PC-9 (cell line): ENCODE measurements at places on chromosomes 5 and 9.

GRCh38 chr5:116032094-116032517 is at the start of gene ARL14EPL:
Gene ARL14EPL, plus strand, starts transcription at chr5:116032472. Its CDS starts 18,994 bp downstream, at chr5:116051466.
- peak; percentile 58 for DNase-seq

DNA sequence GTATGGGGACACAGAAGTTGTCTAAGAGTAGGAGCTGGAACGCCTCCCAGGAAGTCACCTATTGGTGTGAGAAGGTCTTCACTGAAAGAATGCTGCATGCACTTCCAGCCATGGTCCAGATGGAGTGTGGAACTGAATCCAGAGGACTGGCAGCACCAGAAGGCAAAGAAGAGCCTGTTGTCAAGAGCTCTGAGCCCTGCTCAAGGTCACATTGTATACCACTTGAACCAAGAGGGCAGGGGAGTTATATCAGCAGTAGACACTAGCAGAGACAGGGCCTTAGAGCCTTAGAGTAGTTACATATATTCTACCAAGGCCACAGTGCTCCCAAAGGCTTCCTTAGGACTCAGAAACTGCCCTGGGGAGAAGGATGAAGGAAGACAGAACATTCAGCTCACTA is 130.8 kb upstream of the POC5 start:
- DNase-seq = no peak

DNA sequence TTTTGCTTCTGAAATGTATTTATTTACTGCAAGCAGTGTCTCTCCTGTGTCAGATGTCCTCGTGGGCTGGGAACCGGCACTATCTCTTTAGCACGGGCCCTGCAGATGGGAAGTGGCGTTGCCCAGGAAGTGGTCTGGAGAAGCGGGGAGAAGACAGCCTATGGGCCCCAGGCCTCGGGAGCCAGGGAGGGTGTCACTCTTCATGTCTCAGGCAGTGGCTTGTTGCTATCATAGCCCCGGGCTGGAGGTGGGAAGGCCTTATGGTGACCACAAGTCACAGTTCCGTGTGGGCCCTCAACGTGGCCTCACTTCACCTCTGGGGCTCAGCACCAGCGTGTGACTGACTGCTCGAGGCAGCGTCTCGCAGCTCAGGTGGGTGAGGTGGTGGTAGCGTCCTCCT is 41.4 kb downstream of the SYK start:
- DNase-seq = no peak

GRCh38 chr9:2087500-2088313 is 72.6 kb downstream of the SMARCA2 start:
- DNase-seq = no peak

- DNase-seq = peak; percentile 63
Observed at GRCh38 chr9:131382850-131383729, 10.8 kb upstream of the PRRC2B start.

DNA sequence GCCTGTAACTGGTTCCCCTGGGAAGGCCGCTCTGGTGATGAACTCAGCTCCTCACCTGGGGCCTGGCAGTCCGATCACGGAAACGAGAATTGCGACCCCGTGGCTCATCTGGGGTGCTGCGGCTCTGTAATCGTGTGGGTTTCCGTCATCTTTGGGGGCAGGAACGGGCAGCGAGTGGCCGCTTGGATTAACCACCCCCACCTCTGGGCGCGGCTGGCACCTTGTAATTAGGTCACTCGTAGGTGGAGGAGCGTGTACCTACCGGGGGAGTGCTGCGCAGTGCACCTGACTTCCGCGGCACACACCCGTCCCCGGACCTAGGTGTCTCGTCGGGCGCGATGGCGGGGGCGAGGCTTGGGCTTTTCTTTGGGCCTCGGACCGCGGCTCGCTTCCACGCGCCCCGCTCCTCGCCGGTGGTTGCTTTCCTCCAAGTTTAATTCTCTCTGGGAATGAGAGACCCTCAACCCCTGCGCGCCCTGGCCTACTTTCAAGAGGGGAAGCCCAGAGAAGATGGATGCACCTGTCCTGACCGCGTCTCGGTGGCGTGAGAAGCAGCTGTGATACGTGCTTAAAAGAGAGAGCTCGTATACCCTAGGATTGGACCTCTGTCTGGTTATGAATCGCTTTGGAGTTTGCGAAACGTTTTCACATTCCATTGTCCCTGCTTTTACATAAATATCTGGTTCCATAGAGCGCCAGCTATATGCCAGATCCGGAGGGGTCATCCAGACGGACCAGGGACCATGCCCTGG is 744 bp upstream of the PPP2CA start:
- no peak for DNase-seq

GRCh38 chr9:72950875-72951442 is 1.9 kb downstream of the ALDH1A1 start:
- no peak for DNase-seq

GRCh38 chr5:143933451-143933850 is 121.5 kb downstream of the HMHB1 start:
- peak; percentile 33 for DNase-seq

GRCh38 chr9:6667633-6668280 is 22.2 kb upstream of the GLDC start:
- no peak for DNase-seq

GRCh38 chr9:2227144-2227867 is 212.2 kb downstream of the SMARCA2 start:
- DNase-seq = no peak

GRCh38 chr5:99005506-99005905 is 76.7 kb upstream of the CHD1 start:
- DNase-seq = no peak

GRCh38 chr9:82146677-82147076 is 158.1 kb downstream of the SPATA31D1 start:
- DNase-seq = no peak

- DNase-seq = no peak
Observed at GRCh38 chr5:31362529-31362900, 169.0 kb downstream of the CDH6 start.

DNA sequence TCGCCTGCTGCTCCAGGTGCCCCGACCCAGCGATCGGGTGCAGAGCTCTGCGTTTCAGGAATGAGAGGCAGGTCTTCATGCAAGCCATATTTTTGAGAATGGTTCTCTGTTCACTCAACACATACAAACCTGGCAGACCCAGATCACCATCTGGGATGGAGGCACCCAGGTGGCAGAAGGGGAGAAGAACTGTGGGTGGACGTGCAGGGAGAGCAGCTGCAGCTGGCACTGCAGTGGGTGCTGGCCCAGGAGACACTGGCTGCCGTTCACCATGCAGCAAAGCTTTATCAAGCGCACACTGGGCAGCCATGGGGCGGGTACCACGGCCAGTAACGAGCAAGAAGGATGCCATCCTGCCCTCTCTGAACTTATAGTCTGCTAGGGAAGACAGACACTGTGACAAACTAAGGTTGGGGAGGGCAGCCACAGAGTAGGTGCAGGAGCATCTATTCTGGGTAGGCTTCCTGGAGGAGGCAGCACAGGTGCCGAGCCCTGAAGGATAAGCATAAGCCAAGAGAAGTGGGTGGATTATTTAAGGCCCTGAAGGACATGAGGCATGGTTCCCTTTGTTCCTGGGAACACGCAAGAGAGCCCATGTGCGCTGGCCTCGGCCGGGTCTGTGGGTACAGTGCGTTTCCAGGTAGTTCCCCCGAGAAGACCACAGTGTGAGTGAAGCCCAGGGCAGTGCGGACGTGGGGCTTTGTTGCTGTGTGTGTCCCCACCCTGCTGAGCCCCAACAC is 46.2 kb upstream of the FCN2 start:
- DNase-seq = no peak

DNA sequence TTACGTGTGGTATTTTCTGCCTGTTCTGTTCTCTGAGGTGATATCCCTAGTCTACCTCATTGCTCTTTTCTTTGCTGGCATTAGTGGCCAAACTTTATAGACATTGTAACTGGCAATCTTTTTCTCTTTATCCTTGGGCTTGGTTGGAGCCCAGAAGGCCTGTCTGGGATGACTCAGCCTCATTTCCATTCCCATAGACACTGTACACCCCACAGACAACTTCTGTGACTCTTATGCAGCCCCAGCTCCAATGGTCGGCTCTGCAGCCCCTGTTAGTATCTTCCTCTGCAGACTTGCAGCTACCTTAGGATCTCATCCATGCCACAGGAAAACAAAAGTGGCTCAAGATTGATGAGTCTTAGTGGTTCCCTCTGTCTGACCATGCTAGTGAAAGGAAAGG is 79.8 kb downstream of the CFAP95 start:
- DNase-seq = no peak

- DNase-seq = peak; percentile 33
Observed at GRCh38 chr5:149799119-149799623, 69.1 kb downstream of the PPARGC1B start.

DNA sequence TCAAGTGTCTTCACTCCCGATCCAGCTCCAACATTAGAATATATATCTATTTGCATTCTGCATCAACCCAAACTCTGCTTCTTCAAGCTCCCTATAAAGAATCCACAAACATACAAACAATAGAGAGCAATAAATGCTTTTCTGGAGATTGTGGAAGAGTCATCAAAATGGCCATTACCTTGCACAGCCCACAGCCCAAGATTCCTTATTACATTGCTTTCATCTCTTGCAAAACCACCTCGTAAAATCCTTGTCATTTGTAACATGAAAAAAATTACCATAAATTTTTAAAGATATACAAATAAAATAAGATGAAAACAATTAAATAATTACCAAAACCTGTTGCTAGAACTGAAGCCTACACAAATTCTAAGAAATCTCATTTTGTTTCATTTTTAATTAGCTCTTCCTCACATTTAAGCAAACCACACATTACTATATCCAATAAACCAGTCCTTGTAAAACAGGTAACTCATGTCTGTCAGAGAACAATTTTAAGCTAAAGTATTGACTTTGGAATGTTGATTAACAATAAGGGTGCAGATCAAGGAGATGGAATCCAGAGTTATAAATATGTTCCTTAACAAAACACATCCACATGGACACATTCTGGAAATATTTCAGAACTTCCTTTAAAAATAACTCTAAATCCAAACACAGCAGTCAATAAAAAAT is 7.1 kb downstream of the SPINK9 start:
- DNase-seq = peak; percentile 74

- no peak for DNase-seq
Observed at GRCh38 chr9:132016456-132016855, 63.2 kb downstream of the MED27 start.

DNA sequence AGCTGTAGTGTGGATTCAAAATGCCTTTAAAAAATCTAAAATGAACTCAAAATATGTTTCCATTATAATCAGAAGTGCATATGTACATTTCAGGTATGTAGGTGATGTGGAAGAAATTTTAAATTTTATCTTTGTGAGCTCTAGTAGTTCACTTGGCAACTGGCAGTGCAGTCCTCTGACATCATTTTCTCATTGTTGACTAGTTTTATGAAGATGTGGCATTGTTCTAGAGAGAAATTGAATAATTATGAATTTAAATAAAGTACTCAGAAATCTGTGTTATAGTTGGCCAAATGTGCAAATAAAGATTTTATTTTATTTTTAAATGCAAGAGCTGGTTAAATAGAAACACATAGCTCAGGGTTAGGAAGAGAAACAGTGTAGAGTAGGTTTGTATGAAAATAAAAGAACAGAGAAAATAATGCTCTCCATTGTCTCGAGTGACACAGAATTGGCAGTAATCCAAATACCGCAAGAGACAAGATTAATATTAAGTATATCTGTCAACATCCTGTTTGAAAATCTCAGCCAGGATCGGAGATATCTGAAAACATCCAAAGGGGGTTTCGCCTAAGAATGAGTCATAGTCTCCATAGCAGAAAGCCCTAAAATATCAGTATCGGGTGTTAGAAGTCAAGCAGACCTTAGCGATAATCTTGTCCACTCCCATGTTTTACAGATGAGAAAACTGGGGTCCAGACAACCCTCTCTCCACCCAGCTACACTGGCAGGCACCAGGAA is 189.4 kb downstream of the CCDC192 start:
- peak; percentile 80 for DNase-seq

DNA sequence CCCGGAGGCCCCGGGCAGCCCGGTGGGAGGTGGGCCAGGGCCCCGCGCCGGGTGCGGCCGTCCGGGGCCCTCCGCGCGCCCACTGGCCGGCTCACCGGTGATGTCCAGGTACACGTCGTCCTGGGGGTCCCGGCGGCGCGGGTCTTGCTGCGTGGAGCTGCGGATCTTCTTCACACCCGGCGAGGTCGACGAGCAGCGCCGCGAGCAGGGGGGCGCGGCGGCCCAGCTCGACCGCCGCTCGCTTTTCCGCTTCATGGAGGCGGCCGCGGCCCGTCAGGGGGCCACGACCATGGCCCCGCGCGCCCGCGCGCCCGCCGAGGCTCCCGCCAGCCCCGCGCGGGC is 548 bp downstream of the CDC14B start:
- DNase-seq = peak; percentile 6

DNA sequence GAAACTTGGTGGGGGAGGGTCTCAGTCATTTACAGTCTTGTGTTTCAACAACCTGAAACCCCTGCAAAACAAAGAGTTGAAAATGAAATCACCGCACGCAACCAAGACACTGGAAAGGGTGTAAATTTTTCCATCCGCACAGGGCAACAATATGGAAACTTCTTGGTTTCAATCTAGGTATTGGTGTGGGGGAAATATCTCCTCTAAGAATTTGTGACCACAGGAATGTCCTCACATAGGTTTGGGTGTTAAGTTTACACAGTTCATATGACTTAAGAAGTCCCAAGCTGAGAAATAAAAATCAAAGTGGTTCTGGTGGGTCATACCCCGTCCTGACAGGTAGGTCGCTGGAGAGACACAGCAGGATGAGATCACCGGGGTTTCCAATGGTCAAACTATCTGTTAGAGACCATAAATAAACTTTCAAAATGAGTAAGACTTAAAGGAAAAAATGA is 51.9 kb upstream of the PIP5K1B start:
- DNase-seq = no peak

DNA sequence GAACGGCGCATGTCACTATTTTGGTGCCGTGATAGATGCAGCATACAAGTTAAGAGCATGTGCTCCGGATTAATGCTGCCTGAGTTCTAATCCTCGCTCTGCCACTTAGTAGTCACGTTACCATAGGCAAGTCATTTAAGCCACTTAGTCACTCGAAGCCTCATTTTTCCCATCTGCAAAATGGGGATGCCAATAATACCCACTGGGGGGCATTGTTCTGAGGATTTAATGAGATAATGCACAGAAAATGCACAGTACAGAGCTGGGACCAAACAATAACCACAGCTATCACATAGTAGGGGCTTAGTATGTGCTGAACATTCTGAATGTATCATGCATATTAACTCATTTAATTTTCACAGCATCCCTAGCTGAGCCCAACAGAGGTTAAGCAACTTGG is 9.1 kb downstream of the NIPAL4 start:
- no peak for DNase-seq

DNA sequence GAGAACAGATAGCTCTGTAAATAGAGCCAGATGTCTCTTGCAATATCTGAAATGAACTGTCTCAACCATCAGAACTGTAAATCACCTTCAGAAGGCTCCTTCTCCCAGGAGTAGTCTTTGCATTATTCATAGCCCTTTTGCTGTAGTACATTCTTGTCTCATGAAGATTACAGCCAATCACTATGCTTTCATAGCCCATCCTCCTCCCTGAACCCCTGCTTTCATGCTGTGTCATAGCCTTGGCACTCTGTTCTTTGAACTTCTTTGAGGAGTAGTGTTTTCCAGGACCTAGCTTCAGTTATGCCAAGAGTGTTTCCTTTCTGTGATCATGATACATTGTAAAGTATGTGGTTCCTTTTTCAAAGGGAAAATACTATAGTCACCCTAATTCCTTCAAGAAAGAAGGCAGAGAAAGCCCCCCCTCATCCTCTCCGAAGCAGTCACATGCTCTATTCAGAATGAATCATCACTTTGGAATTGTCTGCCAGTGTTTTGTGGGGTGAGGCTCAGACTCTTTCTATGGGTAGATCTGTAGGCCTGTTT is 61.1 kb downstream of the GRIA1 start:
- DNase-seq = no peak

GRCh38 chr9:94865582-94866452 is 139.3 kb downstream of the AOPEP start:
- no peak for DNase-seq
